ENCODE measurements at places on chromosomes 3 and 15.

- peak; percentile 22 for DNase-seq
These were observed 33.3 kb downstream of the CCNB2 start for GRCh38 chr15:59138243-59138642.

- no peak for DNase-seq
These were observed 134.4 kb downstream of the CACNA1D start for GRCh38 chr3:53628536-53629401.

GRCh38 chr3:123080864-123081562 lies 14.2 kb downstream of the PDIA5 start:
- DNase-seq = no peak

DNA sequence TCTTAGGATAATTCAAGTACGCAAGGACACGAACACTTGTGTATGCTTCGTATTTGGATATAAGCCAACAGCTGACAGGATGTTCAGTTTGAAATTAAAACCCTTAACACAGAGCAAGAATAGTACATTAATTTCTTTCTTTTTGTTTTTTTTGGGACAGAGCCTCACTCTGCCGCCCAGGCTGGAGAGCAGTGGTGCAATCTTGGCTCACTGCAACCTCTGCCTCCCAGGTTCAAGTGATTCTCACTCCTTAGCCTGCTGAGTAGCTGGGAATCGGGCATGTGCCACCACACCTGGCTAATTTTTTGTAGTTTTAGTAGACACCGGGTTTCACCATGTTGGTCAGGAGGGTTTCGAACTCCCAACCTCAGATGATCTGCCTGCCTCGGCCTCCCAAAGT lies 32.4 kb downstream of the TOMM70 start:
- no peak for DNase-seq

DNA sequence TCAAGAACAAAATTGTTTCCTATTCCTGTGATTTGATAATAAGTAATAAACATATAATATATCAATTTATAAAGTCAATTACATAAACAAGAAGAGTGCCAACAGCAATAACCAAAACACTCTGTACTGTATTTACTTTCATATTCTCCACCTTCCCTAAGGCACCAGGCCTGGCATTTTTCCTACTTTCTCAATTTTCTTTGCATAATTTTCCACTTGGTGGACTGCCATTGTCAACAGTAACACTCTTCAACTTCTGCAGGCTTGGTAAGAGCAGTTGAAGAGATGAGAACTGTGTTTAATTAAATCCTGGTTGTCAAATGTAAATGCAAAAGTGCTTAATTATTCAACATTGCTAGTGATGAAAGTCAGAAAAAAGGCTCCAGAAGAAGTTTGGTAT lies 229.8 kb upstream of the PLSCR5 start:
- DNase-seq = no peak

DNA sequence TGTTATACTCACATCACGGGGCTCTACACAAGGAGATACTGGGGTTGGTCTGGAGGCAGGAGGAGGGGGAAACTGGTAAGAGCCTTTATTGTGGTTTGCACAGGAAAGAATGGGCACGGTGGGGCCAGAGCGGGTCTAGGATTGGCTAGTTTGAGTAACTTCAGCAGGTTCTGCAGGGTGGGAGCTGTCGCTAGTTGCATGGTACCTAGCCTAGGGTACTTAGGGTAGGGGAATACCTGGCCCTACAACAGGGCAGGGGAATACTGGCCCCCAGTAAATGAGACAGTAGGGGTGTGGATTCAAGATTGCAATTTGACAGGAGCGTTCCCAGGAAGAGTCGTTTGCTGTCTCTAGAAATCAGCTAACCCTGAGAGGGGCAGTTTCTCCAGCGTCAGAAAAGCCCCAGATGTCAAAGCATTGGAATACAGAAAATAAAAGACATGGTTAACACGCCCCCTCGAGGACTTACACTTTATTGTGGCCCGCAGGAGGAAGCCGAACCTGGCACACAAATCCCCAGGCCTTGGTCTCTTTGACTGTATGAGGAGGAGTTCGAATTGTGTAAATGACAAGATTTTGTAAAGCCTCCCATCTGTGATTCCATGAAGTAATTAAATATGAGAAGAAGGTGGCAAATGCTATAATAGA lies 32.0 kb downstream of the ST8SIA2 start:
- no peak for DNase-seq

DNA sequence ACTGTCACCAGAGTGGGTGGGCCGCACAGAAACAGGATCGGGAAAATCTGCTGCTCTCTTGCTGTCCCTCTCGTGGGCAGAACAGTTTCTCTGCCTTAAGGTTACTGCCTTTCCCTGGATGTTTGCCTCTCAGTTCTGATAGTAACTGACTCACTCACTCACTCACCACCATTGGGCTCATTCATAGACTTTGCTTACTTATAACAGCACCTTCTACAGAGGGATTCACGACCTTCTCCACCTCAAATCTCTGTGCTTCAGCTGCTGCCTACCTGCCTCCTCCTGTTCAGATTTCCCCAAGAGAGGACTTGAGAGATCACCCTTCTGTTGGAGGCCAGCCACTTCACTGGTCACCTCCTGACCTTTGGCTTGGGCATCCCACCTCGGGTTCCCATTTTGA lies 147.7 kb upstream of the ICE2 start:
- DNase-seq = peak; percentile 7

DNA sequence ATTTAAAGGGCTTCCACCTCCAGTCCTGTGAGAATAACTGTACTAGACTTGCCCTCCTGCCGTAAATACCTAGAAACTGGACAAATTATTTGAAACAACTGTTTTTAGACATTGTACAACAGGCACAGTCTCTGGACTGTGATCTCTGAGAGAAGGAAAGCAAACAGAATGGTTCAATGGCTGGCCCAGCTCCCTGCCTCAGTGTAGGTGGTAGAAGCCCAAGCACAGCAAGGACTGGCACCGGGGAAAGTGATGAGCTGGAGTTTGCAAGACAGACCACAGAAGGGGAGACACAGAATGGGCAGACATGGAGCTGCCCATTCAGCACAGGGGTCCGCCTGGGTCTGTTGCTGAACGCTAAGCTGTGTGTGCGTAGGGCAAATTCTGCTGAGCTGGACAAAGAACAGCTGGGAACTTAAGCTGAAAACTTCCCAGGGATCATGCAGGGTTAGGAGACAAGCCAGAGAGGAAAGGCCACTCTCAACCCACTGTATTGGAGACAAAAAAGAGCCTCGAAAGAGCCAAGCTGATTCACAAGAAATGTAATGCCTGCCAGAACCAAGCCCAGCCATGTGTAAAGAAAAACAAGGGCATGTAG lies 52.6 kb upstream of the SEC61A1 start:
- DNase-seq = no peak

DNA sequence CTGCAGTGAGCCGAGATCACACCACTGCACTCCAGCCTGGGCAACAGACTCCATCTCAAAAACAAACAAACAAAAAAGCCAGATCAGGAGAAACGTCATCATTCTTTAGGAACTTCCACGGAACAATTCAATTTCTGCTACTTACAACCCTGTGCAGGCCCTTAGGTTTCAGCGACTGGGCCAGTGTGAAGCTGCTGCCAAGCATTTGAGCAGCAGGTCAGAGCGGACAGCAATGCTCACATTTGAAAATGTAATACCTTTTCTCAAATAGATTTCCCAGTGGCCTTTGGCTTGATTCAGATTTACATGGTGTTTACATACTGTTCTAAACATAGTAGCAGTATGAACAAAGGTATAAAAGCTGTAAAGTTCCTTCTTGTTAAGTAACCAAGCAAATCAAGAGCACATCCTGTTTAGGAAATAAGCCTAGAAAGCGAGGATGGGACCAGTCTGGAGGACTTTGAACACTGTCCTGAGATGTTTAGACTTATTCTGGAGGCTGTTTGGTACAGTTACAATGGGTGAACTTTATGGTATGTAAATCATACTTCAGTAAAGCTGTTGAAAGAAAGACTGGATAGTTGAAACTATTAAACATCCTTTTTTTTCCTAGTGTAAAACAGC lies 141.2 kb downstream of the HCN4 start:
- DNase-seq = no peak

- DNase-seq = peak; percentile 64
These were observed 17.8 kb upstream of the ATP13A4 start for GRCh38 chr3:193572426-193572908.

- DNase-seq = no peak
These were observed 481.9 kb upstream of the CNTN4 start for GRCh38 chr3:1616744-1617143.

- peak; percentile 75 for DNase-seq
These were observed 39.8 kb upstream of the FGF7 start for GRCh38 chr15:49383266-49383665.

DNA sequence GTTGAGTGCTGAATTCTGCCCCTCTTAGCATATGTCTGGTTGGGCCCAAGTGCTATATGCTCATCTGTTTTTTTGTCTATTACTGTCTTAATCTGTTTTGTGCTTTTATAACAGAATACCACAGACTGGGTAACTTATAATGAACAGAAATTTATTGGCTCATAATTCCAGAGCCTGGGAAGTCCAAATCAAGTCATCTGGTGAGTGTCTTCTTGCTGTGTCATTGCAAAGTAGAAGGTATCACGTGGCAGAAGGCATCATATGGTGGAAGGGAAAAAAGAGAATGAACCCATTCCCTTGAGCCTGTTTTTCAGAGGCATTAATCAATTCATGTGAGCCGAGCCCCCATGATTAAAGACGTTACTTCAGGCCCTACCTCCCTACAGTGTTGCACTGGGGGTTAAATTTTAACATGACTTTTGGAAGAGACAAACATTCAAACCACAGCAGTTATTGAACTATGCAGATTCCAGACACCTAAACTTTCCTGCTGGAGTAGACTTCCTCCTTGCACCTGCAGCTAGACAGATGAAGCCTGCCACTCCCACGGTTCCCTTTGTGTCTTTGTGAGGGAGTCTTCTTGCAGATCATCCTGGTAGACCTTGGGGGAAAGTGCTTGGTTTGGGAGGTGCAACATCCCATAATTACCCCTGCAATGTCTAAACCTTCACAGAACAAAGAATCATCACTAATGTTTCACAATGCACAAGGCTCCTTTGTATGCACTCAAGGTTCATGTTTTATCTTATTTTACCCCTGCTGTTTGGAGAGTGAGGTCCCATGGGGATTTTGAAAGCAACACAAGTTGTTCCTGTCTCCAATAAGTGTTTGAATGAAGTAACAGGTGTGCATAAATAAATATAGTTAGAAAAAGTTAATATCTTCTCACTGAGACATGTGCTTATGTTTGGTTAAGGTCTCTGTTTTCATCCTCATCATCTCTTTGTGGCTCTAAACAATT lies 64.7 kb upstream of the XCR1 start:
- DNase-seq = no peak

GRCh38 chr15:89657686-89658200 lies 2.5 kb upstream of the KIF7 start:
- DNase-seq = no peak

GRCh38 chr15:57129064-57129463 lies 210.6 kb downstream of the TCF12 start:
- DNase-seq = no peak

DNA sequence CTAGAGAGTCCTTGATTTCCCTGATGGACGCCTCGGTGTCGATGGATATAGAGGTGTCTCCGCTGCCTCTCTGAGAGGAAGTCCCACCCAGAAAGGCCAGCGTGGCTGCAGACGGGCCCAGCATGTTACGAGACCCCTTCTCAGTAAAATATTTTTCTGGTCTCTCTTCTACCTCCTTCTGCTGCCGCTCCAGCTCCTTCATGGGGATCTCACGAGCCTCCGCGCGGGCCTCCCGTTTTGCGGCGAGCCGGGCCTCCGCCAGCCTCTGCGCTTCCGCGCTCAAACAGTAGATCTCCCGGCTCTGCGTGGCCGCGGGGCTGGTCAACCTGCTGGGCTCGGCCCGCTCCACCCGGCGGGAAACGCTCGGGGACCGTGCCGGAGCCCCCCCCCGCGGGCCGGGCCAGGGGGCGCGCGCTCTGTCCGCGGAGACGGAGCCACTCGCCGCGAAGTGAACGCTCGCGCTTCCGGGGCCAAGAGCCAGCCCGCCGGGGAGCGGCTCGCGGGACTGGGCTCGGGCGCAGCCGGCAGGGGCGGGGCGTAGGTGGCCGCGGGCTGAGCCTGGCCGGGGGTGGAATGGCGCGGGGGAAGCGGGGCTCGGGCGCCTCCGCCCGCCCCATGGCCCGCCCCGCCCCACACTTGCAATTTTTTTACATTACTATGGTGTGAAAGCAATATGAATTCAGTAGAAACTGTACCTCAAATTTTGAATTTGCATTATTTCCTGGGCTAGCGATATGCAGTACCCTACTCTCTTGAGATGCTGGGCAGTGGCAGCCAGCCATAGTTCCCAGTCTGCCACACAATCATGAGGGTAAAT lies 10.2 kb upstream of the KCNMB3 start:
- peak; percentile 48 for DNase-seq

GRCh38 chr3:94734206-94734605 lies 671.3 kb downstream of the NSUN3 start:
- DNase-seq = no peak

DNA sequence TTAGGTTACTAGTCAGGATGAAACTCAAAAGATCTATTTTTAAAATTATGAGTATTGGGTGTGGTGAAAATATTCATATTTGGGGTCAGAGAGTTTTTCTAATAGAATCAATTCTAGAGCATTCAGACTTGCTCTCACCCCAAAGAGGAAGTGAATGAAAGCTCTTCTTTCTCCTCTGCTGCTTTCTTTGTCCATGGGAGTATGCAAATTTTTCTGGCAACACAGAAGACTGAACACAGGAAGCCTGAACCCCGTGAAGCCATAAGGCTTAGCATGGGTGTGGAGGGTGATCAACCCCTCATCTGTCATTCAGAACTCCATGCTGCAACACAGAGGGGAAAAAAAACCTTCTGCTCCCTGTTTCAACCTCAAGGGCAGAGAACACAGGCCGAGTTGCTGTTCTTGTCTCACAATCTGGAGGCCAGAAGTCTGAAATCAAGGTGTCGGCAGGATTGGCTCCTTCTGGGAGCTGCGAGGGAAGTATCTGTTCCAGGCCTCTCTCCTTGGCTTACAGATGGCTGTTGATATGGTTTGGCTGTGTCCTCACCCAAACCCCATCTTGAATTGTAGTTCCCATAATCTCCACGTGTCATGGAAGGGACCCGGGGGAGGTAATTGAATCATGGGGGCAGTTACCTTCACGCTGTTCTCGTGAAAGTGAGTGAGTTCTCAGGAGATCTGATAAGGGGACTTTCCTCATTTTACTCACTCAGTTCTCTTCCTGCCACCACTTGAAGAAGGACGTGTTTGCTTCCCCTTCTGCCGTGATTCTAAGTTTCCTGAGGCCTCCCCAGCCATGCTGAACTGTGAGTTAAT lies 33.7 kb upstream of the CD47 start:
- DNase-seq = no peak

- DNase-seq = no peak
These were observed 41.5 kb upstream of the PSMD6 start for GRCh38 chr3:64064804-64065203.

Data from IMR-90 (cell line).